Glutamatergic neuron (in vitro differentiated cells): ENCODE measurements at places on chromosomes 5 and 9. TPM values are rescaled to one million over a fixed set of nuclear protein-coding genes. Genes with fewer than 3 reads are reported as not detected.

Gene PCDHGA7
- 4.2 TPM for total RNA-seq

- H3K27ac ChIP-seq, result peak overlapping the region; percentile 28
- H3K27me3 ChIP-seq, result no peaks in the 10 kb centered on the region
- DNase-seq, result no peak
- H3K36me3 ChIP-seq, result no peaks in the 10 kb centered on the region
- H3K4me1 ChIP-seq, result peaks cover 2% of the 10 kb centered on the region
Measured at GRCh38 chr5:98128271-98128670, 645.2 kb upstream of the RGMB start.

DNA sequence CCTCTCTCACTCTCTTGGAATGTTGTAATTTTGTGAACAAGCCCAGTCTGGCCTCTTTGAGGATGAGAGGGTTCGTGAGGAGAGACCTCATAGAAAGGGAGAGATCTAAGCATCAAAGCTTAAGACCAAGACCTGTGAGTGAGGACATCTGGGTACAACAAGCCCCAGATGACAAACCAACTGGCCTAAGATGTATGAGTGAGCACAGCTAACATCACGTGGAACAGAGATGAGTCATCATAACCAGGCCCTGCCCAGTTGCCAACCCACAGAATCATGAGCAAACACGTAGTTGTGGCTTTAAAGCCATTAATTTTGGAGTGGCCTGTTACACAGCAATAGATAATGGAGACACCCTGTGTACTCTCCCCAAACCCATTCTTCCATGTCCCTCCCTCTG is 439.1 kb upstream of the KIF2A start:
- peaks cover 9% of the 10 kb centered on the region for H3K36me3 ChIP-seq
- no peak overlapping the region for H3K27ac ChIP-seq
- DNase-seq, result no peak
- H3K4me3 ChIP-seq, result no peak overlapping the region

DNA sequence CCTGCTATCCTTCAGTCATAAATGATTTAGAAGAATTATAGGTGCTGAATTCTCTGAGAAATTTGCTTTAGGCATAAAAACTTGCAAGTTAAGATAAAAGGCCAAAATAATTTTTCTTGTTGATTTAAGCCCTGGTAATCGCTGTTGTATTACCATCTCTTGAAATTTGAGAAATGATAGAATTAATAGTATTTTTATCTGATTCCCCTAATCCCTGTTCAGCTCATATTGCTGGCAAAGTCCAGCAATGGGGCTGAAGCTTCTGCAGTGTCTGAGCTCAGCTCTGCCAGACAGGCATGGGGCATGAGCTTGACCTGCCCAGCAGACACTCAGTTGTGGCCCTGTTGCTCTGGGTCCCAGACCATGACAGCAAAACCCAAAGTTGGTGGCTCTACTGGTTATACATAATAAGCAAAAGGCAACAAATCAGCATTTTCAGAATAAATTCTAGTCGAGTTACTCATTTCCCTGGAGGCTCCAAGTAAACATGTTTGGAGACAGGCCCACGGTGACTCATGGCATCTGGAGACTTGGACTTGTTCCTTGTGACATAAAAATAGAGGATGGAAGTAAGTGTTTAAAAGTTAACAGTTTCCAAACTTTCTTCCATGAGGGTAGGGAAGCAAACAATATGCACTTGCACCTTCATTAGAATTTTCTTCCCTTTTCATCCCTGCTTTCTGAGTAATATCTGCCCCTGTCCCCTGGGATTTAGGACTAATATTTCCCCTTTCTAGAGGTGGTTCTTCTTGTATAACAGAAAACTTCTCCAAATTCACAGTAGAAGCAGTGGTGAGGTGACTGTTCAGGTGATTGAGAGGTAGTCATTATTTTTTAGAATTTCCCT is 60.2 kb upstream of the SLC2A8 start:
- H3K27ac ChIP-seq, result no peak overlapping the region
- H3K36me3 ChIP-seq, result peaks cover 9% of the 10 kb centered on the region
- no peak overlapping the region for H3K4me3 ChIP-seq
- H3K27me3 ChIP-seq, result peaks cover 3% of the 10 kb centered on the region

DNA sequence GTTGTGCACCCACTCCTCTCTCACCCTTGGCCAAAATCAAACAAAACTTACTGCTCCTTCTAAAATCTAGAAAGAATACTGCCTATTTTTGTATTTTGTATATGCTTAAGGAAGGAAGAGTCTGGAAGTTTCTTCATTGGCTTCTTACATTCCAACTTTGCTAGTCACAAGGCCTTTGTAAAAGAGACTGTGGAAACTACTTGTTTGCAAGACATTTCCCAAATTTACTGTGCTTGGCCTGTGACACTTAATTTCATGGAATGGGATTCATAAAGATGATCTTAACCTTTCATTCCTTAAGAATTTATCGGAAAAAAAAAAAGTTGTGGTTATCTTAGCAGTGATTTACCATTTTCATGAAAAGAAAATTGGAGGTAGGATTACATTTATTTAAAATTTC is 208.9 kb downstream of the VPS13A start:
- no peaks in the 10 kb centered on the region for H3K36me3 ChIP-seq
- no peaks in the 10 kb centered on the region for H3K27me3 ChIP-seq
- no peaks in the 10 kb centered on the region for H3K4me1 ChIP-seq
- no peak overlapping the region for H3K4me3 ChIP-seq
- no peak for DNase-seq
- H3K27ac ChIP-seq, result no peak overlapping the region
